ENCODE measurements at places on chromosomes 12 and 14.

- DNase-seq = no peak
Measured at GRCh38 chr12:68452078-68452715, 120.0 kb upstream of the MDM1 start.

DNA sequence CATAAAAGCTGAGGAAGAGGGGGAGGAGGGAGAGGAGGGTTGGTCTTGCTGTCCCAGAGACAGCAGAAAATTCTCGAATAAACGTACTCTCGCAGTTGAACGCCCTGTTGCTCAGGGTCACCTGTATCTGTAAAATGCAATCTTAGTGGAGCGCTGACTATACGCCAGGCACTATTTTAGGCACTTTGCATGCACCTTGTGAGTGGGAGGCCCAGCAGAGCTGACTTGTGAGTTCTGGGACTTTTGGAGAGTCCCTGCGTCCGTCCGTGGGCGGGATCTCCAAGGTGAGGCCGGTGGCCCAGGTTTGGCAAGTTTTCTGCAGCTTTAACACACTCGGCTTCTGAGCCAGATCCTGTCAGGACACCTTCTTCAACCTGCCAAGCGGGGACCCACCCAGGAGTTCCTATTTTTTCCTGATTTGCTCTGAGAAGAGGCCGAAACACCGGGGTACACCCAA lies 32.5 kb upstream of the PLEKHG6 start:
- DNase-seq = no peak

GRCh38 chr12:52876372-52876771 lies 27.6 kb upstream of the KRT78 start:
- no peak for DNase-seq

DNA sequence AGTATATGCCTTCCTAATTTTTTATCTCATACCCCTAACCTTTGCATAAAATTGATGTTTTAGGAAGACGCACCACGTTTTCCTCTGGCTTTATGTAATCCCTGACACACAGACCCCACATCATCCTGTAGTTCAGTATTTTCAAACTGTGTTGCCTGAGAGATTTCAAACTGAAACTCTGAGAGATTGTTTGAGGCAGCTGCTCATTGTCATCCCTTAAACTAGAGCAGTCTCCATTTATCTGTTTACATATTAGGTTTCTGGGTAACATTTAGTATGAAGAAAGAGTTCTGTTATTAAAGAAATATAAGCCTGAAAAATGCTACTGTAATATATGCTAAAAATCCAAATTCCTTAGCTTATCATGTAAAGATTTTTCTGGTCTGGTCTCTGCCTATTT lies 24.3 kb downstream of the MNAT1 start:
- peak; percentile 45 for DNase-seq

Data from NCI-H1930 (cell line).